Mesendoderm (in vitro differentiated cells): ENCODE measurements at places on chromosomes 13 and 19.

GRCh38 chr19:47512948-47513319, 1.9 kb downstream of the NAPA start:
- no peak for DNase-seq

DNA sequence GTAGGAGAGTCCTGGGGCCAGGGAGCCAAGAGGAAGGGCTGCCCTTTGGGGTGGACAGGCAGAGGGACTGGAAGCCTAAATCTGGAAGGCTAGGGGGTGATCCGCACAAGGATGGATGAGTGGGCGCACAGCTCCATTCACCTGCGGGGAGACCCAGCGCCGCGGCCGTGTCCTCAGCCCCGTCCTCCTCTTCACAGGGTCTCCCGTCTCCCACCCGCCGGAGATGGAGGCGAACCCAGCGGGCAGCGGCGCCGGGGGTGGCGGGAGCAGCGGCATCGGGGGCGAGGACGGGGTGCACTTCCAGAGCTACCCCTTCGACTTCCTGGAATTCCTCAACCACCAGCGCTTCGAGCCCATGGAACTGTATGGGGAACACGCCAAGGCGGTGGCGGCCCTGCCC, 7.9 kb downstream of the ZNF865 start:
- DNase-seq, result no peak

- no peak for DNase-seq
These were observed 2.5 kb upstream of the TTC9B start for GRCh38 chr19:40220674-40221073.

- peak; percentile 94 for DNase-seq
These were observed 545 bp downstream of the NACC1 start for GRCh38 chr19:13118424-13119193.

- DNase-seq, result no peak
These were observed 17.5 kb downstream of the POLR1D start for GRCh38 chr13:27639186-27639585.

GRCh38 chr13:79775830-79776229, 294.9 kb downstream of the NDFIP2 start:
- peak; percentile 91 for DNase-seq
